ENCODE measurements at places on chromosomes 7 and 10.
A peak's percentile ranks its signal among the peaks of the same experiment; 100 is the strongest.

GRCh38 chr10:49162761-49163310 is 25.4 kb downstream of the TMEM273 start:
- no peak for DNase-seq

GRCh38 chr7:11379641-11380040 is 406.0 kb downstream of the PHF14 start:
- DNase-seq: no peak

DNA sequence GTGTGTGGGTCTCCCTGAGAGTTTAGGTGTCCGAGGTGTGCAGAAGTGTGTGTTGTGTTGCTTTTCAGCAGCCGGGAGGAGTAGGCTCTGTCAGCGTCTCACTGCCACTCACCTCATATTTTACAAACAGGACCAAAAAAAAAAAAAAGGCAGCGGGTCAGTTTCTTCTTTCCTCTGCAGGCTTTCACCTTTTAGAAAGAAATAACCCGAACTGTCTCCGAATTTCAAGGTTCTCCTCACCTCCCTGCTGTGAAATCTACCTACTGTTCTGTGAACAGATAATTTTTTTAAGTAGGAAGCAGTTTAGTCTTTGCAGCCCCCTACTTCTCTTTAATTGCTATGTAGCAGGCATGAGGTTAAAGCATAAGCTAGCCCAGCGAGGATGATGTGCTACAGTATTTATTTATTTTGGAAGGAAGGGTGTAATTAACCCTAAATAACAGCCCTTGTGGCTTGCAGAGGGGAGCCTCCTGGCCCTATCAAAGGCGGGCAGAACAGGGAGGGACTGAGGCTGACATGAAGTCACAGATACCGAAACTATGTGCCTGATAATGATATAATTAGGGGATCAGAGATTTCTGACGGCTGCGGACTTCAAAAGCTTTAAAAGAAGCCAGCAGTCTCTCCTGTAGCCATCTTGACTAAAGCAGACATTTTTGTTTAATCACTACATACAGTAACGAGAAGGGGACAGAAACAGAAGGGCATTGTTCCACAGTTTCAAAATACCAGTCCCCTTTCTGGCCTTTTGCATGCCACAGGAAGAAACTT is 1.6 kb downstream of the BAMBI start:
- no peak for DNase-seq

DNA sequence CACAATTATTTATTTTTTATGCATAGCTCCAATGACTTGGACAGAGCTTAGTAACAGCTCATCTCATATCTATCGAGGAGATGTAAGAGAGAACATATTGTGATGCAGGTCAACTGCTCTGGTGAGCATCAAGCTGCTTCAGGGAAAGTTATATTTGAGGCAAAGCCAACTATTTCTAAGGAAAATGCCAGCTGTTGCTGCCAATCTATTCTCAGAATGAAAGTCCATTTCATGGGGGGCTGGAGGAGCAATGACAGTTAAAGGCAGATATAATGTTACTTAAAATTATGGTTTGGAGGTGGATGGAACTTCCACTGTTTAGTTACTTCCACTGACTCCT is 424.8 kb downstream of the KIF20B start:
- no peak for DNase-seq

DNA sequence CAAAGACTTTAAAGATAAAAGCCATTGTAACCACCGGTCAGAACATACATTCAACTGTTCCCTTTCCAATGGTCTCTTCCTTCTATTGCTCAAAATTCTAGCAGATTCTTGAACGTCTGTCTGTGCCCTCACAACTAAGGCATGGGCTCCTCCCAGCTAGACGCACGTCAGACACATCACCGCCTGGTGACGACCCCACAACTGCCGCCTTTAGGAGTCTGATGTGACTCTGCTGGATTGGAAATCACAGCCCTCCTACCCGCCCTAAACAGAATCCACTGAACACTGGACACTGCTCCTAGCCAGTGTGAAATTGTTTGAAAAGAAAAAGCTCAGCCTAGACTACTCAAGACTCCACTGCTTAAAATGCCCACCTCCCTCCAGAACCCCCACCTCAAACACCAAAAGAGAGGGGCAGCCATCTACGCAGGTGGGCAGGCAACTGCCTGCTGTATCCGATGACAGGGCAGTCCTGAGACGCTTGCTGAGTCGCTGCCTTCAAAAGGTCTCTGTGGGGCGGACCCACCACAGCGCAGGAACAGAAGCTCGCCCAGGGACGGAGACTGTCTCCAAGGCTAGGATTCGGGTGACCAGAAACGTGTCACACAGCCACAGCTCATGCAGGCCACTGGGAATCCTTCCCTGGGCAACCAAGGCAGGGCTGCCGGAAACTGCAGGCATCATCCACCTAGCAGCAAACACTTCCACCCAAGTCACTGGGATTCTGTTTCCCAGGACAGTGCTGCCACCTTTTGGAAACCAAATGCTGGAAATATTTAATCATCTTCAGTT is 34.7 kb downstream of the GSDME start:
- no peak for DNase-seq

- DNase-seq: no peak
These were observed 83.2 kb upstream of the PRR15 start for GRCh38 chr7:29480451-29480850.

- no peak for DNase-seq
These were observed 34.4 kb upstream of the HABP2 start for GRCh38 chr10:113518415-113518814.

DNA sequence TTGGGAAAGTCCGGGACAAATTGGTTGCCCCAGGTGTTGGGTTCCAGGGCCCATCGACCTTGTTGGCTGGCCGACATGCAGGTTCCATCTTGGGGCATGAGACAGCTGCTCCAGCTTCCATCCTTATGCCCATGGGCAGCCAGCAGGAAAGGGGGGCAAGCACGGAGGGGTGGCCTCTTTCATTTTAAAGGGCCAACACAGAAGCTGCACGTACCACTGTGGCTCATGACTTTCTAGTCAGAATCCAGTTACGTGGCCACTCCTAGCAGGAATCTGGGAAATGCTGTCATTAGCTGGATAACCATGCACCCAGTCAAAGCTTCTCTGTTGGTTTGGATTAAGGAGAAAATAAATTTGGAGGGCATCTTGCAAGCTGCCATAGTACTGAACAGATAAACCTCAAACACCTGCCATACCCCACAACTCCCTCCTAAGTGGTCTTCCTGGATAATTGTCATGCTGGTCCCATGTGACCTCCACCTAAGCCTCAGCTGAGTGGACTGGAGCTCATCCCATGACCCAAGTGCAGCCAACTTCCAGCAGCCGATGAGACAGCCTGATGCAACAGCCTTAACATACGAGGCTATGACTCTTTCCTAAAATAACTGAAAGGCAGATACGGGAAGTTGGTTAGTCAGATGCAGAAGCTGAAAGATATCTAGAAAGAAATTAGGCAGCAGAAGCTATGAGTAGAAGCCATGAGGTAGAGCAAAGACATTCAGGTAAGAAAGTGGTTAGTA is 21.4 kb upstream of the GSDME start:
- DNase-seq: no peak

DNA sequence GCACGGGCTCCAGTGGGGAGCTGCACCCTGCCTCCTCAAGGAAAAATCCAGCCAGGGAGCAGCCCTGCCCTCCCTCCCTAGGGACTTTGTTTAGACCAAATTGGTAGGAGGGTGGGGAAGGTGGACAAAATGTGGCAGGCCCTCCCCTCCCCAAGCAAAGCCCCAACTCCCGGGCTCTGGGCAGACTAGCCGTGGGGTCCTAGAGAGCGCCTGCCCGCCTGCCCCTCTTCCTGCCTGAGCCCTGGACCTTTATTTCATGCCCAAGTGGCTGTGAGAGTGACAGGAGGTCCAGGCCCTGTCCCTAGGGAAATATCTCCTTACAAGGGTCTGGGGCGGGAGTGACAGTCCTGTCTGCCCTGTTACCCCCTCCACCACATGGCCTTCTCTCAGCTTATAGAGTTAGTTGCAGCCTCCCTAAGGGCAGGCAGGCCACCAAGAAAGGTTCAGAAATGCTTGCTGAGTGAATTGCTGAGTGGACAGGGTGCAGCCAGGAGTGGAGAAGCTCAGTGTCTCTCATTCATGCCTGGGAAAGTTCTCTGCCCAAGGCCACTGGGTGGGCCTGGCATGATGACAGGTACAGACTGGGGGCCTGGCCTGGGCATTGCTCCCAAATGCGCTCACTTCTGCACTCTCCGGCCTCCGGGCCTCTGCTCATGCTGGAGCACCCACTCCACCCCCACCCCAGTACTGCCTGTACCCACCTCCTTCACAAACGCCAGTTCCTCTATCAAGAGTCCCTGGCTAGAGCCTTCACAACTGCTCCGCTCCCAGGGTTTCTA is 25.2 kb downstream of the DNAJB12 start:
- no peak for DNase-seq

- no peak for DNase-seq
These were observed 14.7 kb downstream of the CYTH3 start for GRCh38 chr7:6257675-6258074.

DNA sequence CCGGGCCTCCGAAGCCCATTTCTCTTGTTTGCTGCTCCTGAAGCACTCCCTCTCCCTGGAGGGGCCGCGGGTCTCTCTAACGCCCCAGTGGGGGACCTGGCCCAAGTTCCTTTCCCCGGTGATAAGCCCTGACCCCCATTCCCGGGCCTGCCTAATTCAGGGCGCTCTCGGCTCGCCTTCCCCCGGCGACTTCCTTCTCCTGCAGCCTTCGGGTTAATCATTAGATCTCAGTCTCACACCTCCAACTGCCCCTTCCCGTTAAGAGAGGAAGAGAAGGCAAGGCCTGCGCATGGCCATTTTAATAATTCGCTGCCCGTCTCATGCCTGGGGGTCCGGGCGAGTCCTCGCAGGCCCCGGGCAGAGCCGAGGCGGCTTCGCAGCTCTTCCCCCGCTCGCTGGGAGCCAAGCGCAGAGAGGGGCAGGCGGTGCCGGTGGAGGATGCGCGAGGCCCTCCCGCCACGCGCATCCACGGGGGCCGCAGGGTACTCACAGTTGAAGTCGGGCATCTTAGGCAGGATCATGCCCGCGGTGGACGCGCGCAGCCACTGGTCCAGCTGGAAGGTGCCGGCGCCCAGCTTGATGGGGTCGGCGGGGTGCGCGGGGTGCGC is 1.2 kb downstream of the MNX1 start:
- DNase-seq: no peak

DNA sequence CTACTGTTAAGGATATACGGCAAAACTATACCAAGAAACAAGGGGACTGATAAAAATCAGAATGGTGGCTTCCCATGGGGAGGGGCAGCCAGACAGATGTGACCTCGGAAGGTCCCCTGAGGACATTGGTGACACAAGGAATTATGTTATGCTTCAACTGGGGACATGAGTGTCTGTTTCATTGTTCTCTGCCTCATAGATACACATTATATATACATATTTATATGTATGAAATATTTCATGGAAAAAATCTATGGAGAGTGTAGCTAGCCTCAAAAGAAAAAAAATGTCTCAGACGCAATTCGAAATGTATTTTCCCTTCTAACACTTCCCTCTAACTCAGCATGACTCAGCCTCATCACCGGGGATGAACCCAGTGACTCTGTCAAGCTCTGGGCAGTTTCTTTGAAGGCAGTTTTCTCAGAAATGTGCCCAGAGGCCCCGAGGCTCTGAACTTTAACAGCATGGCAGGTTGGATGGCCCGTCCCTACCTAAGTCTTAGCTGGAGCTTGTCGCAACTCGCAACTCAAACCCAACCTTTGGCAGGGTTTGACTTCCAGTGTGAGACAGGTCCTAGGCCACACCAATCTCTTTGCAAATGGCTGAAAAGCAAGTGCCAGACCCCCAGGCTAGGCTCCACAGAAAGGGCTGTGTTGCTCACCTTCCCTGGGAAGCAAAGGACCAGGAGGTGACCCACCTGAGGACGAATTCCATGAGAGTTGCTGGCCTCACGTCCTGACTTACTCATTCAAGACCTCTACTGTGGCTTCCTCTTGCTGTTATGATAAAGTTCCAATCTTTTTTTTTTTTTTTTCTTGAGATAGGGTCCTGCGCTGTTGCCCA is 86.9 kb downstream of the CARD11 start:
- DNase-seq: no peak

DNA sequence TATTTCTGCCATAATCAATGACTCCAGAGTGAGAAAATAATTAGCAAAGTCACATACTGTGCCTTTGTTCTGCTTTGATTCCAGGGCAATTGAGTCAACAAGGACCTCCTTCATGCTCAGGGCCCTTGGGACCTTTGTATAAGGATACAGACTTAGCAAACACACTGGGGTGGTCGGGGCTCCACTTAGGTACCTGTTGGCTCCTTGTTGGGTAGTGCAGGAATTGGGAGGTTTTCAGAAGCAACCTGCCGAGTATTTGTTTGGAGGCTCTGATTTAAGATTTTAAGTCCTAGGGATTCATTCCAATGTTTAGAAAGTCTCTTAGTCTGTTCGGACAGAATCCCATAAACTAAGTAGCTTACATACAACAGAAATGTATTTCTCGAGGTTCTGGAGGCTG is 3.0 kb downstream of the ADCK2 start:
- no peak for DNase-seq

- DNase-seq: no peak
These were observed 22.2 kb downstream of the MKX start for GRCh38 chr10:27723436-27723835.

GRCh38 chr10:101780818-101781654 is 2.2 kb downstream of the NPM3 start:
- DNase-seq: peak; percentile 45

GRCh38 chr7:104328296-104328969 is at the start of gene LHFPL3:
Gene LHFPL3, plus strand, starts transcription at chr7:104328603.
- no peak for DNase-seq

GRCh38 chr7:94393246-94394108 is 1.2 kb upstream of the COL1A2 start:
- DNase-seq: no peak

DNA sequence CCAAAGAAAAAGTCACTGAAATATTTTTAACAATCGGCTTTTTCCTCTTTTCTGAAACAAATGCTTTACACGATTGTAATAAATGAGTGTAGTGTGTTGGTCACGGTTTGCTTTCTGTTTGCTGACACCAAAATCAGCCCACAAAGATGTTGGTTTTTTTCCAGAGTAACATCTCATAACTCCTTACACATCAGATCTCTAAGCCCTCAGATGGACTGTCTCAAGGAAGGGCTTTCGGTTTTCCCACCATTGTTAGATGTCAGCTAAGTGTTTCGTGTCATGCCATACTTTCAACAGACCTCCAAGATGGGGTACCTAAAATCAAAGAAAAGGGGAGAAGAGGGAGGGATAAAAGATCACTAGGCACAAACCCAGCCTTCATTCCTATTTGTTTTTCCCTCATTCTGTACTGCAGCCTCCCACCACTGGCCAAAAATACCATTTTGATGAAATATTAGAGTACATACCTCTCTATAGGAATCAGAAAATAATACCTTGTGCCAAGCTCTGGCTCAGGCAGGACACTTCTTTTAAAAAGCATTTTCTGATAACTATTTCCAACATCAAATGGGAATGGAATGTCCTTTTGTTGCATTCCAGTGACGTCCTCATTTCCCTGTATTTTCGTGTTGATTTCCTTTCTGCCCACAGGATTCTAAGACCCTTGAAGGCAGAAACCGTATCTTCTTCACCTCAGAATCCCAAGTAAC is 159.1 kb downstream of the DGKI start:
- DNase-seq: no peak

DNA sequence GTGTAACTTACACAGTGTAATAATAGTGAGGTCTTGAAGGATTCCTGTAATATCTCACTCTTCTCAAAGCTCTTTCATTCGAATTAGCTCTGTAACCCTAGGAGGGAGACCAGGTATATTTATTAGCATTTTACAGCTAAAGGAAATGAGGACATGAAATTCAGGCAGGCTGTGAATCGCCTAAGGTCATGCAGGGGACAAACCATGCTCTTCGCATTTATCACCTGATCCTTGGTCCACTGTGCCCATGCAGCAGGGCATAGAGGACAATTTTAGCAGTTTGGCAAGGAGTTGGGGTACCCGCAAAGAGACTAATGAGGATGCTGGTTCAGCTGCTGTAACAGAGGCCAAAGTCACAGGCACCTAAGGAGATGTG is 14.8 kb upstream of the LAMB1 start:
- no peak for DNase-seq

- no peak for DNase-seq
These were observed 8.6 kb upstream of the BET1 start for GRCh38 chr7:94012746-94013145.

All from stimulated activated CD8-positive, alpha-beta memory T cell treated with anti-CD3 and anti-CD28 coated beads, Interleukin-7, amount 100 ng/mL, for 24 hours (primary cell).